ENCODE measurements at places on chromosomes 7 and 10. TPM values are rescaled to one million over a fixed set of nuclear protein-coding genes. Genes with fewer than 3 reads are reported as not detected.

GRCh38 chr7:108103558-108104298, 26.4 kb downstream of the LAMB4 start:
- no peak for DNase-seq

DNA sequence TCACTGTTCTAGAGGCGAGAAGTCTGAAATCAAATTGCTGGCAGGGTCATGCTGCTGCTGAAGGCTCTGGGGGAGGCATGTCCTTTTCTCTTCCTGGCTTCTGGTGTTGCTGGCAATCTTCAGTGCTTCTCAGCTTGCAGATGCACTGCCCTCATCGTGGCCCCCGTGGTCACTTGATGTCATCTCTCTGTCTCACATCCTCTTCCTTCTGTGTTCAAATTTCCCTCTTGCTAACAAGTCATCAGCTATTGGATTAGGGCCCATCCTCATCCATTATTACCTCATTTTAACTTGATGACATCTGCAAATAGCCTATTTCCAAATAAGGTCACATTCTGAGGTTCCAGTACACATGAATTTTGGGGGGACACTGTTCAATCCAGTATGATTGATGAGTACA, 36.6 kb upstream of the SRGN start:
- DNase-seq = no peak

DNA sequence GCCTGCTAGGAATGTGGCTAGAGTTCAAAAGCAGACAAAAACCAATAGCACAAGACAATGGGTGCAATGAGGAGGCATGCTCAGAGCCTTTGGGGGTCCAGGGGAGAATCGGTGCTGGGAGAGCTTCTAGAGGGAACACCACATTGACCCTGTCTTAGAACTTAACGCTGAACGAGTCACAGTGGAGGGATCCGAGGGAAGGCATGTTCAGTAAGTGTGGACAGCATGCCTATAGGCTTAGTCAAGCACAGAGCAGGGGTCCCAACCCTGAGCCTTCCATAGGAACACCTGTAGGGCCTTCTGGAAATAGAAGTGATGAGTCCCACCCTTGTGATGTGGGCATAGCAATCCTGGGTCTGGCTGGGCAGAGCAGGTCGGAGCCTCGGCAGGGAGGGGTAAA, 148.7 kb downstream of the PKD1L1 start:
- no peak for DNase-seq

- DNase-seq = no peak
These were observed 13.4 kb downstream of the P4HA1 start for GRCh38 chr10:73083221-73083620.

DNA sequence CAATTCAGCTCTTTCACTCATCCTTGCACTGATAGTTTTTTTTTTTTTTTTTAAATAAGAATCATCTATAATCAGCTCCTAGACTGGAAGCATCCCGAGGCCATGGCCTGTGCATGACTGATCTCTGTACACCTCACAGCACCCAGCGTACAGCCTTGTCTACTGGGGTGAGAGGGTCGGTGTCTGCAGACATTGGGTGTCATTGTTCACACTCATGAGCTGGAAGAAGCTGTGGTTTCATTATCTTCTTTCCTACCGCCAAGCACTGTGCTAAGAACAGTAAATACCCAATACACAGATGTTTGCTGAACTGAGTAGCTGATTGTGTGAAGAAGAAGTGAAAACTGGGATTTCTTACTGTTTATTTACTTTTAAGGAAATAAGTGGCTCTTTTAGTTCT, 123.6 kb downstream of the CLEC2L start:
- no peak for DNase-seq

DNA sequence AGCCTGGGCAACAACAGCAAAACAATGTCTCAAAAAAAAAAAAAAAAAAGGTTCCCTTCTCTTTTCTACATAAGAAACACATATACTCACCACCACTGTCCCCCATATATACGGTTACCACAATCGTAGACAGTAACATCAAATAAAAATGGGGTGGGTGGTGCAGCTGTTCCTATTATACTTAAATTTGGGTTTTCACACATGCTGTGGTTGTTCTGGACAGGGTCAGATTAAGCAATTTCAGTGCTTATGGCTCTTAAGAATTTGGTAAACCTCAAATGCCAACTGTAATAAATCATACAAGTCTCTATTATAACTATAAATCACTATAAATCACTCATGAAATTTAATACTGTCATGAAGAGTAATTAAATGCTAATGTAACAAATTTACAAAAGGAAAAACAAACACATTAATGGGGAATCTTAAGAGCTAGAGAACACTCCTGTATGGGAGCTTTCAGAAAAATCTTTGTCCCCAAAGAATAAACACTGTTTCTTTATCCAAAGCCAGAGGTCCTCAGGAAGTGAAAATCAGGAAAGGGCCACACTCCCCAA, 143.6 kb downstream of the GLI3 start:
- DNase-seq = peak; percentile 40

- no peak for DNase-seq
These were observed 6.8 kb downstream of the BRI3 start for GRCh38 chr7:98288064-98288823.

DNA sequence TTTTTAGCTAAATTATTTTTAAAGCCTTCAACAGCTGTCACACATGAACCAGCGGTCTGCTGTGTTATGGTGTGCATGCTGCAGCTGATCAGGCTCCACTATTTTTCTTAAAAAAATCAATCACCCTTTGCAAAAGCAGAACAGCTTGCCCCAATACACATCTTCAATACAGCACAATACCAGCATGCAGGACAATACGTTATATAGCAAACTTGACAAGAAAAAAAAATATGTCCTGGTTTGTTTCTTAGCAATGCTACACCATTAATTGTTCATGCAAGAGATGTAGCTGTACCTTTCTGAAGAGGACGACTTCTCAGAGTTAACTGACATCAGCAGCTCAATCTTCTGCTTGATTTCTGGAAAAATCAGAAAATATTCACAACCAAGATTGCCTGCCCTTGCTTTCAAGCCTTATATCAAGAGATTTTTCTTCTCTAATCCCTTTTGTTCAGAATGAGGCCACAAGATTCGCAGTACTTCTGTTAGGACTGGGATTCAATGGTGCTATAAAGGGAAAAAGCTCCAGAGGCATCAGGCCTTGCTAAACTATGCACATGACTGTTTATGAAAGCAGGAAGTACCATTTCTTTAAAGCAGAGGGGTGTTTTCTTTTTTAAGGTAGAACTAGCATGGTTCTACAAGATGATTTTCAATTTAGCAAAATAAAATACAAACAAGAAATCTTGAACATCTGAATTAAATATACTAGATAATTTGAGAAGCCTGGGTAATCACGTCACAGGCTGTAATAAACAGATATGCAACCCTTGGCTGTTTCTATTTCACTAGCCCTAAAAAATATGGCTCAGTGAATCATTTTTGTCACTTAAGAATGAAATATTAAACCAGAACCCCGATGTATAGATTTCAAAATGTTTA, 120.0 kb downstream of the SRPK2 start:
- peak; percentile 71 for DNase-seq

DNA sequence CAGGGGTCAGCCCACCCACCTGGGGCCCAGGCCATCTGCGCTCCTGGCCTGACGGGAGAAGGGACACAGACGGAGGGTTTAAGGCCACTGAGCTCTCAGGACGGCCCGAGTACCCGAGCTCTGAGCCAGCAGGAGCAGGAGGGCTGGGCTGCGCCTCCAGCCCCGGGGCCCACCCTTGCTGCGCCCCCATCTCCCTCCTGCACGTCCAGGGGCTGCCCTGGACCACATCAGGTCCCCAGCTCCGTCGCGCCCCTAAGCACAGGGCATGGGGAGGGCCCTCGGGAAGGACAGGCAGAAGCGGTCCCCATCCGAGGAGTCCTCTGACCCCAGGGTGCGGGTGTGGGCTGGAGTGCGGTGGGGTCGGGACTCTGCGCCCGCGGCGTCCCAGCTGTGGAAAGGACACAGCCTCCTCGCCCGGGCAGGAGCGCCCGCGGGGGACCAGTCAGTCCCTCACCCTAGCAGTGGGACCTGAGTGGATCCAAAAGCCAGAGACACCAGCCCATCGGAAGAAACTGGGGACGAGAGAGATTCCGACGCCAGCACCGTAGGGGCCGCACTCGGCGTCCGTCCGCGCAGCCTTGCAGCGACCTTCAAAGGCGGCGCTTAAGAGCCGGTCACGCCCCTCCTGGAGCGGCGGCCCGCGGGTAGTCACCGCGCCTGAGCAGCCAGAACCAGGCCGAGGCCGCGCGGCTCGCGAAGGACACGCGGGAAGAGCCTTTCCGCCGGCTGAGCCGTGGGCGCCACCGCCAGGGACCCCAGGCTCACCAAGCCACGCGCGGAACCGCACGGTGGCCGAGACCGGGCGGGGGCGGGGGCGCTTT, 15.9 kb downstream of the CAMK2B start:
- no peak for DNase-seq

GRCh38 chr10:72077275-72077990, 10.9 kb downstream of the SPOCK2 start:
- no peak for DNase-seq

DNA sequence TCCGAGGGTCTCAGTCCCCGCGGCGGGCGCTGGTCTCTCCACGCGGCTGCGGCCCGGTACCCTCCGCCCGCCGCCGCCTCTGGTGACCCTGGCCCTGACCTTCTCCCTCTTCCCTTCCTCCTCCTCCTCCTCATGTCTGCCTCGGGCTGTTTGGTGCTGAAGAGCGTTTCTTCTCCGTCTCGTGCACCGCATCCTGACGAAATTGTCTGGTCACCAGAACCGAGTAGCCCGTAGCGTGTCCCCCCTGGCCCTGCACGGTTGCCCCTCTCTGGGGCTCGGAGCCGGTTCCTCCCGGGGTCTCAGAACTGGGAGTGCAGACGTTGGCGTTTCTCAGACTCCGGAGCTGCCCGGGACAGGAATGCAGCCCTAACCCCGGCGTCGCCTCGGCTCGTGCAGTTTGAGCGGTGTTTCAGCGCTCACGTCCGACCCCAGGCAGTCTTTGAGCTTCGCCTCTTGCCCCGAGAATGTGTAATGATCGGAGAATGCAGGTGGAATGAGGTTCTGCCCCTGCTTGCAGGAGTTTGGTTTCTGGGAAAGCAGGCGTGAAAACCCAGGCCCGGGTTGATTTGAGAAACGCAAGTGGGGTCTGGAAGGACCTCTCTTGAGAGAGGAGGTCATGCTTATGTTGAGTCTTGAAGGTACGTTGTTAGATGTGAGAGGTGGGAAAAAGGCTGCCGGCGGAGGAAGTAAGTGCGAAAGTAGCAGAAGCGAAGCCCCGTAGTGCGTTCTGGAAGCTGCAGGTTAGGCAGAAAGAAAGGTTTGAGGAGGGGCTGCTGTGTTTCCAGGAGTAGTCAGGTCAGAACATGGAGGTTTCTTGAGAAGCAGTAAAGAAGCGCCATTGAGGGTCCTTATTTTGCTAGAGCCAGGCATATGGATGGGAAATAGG, 743 bp downstream of the RBM17 start:
- DNase-seq = peak; percentile 13

DNA sequence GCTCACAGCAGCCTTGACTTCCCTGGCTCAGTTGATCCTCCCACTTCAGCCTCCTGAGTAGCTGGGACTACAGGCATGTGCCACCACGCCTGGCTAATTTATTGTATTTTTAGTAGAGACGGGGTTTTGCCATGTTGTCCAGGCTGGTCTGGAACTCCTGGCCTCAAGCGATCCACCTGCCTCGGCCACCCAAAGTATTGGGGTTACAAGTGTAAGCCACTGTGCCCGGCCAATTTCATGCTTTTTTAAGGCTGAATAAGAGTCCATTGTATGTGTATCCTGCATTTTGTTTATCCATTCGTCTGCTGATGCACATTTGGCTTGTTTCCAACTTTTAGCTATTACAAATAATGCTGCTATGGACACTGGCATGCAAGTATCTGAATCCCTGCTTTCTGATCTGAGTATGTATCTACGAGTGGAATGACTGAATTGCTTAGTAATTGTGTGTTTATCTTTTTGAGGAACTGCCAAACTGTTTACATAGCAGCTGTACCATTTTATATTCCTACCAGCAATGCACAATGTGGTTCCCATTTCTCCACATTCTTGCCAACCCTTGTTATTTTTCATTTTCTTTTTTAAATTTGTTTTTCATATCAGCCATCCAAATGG, 37.3 kb upstream of the TPST1 start:
- DNase-seq = peak; percentile 95

- DNase-seq = peak; percentile 10
These were observed 1050.7 kb downstream of the SORCS3 start for GRCh38 chr10:105691811-105692210.

GRCh38 chr10:117462424-117462792, 80.1 kb upstream of the EMX2 start:
- DNase-seq = no peak

- no peak for DNase-seq
These were observed 108.3 kb downstream of the AOAH start for GRCh38 chr7:36615852-36616540.

DNA sequence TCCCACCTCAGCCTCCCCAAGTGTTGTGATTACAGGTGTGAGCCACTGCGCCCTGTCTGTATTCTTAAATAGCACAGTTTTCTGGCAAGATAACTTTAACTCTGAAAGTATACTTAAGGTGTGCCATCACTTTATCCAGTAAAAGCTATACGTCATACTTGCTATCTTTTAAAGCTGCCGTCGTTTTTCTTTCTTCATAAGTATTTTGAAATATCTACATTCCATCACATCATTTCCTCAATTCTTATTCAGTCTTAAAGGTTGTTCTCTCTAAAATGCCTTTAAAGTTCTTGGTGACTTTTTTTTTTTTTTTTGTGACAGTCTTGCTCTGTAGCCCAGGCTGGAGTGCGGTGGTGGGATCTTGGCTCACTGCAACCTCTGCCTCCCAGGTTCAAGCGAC, 34.7 kb downstream of the PTPN12 start:
- DNase-seq = no peak

DNA sequence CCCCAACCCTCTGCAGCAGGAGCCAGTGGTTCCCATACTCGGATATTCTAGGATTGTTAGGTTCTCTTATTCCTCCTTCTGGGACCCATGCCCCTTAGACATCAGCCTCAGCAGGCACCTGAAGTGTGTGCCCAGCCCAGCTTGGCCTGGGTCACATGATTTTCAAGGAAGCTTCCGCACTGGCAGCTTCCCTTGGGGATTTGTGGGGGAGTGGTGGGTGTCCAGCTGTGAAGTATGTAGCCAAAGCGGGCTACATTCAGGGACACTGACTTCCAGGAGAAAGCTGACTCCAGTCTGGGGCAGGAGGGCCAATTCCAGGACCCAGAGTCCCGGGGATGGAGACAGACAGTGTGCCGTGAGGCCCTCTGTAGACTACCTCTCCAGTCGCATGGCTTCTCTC, 1.3 kb downstream of the LDB1 start:
- peak; percentile 60 for DNase-seq

The ALDH18A1 gene
- total RNA-seq = 85.1 TPM

The PHF14 gene
- 109 TPM for total RNA-seq

The UCMA gene
- not detected for total RNA-seq

The CFAP43 gene
- not detected for total RNA-seq

The CXCL12 gene
- not detected for total RNA-seq

The FAM25C gene
- not detected for total RNA-seq

The NCF1 gene
- total RNA-seq = not detected

The SPDYE11 gene
- not detected for total RNA-seq

The HOXA2 gene
- total RNA-seq = 4.2 TPM
